ENCODE measurements at places on chromosomes 1 and 21.

- DNase-seq: no peak
Measured at GRCh38 chr1:155256058-155256852, 972 bp upstream of the ENTREP3 start.

DNA sequence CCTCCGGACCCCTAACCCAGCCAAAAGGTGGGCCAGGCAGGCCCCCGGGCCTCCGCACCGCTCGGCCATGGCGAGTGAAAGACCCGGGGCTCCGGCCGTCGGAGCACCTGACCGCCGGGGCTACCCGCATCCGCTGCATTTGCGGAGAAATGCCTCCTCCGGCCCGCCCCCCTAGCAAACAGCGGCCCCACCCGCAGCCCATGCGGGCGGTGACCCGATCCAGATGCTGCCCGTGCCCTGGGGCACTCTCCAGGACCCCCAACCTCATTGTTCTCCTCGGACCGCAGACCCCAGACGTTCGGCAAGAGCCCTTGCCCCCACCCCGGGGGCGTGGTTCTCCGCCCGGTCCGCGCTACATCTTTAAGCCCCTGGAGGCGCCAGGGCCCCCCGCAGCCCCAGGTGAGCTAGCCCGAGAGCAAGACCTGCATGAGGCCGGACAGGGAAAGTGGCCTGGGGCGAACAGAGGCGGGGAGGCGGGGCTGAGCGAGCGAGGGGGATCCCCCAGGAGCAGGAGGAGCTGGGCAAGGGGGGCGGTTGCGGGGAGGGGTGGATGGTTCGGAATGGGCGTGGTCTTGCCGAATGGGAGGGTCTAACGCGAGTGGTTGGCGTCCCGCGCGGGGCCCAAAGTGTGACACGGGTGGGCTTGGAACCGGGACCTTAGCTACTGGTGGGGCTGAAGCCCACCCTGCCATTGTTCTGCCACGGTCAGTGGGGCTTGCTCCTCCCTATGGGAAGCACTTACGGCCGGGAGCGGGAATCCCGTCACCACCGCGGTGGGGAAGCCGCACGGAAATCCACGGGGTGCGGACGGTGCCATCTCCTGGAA is 6.3 kb upstream of the CRYBG2 start:
- no peak for DNase-seq

- DNase-seq: no peak
Measured at GRCh38 chr1:12400027-12400693, 170.3 kb downstream of the VPS13D start.

- no peak for DNase-seq
Measured at GRCh38 chr1:93766451-93766850, 84.8 kb upstream of the BCAR3 start.

GRCh38 chr1:43348809-43349593 is 9.8 kb upstream of the CDC20 start:
- no peak for DNase-seq

DNA sequence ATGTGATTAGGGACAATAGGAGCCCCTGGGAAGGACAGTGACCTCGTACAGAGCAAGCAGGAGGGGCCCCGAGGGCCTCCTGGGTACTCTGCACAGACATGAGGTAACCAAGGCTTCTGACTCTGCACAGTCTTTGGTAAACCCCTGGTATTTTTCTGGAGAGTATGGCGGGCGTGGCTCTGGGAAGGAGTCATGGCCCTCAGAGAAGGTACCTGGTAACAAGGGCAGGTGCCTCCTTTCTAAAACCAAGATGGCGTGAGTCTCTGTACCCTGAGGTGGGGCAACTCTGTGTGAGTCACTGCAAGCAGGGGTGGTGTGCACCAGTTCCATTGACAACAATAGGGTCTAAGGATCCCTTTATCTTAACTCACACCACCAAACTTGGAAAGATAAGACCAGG is 39.9 kb upstream of the SLC19A1 start:
- no peak for DNase-seq
